H54 (cell line): ENCODE measurements at places on chromosomes 2 and 18.

GRCh38 chr2:189819297-189819704 is 35.1 kb downstream of the PMS1 start:
- no peak for DNase-seq

DNA sequence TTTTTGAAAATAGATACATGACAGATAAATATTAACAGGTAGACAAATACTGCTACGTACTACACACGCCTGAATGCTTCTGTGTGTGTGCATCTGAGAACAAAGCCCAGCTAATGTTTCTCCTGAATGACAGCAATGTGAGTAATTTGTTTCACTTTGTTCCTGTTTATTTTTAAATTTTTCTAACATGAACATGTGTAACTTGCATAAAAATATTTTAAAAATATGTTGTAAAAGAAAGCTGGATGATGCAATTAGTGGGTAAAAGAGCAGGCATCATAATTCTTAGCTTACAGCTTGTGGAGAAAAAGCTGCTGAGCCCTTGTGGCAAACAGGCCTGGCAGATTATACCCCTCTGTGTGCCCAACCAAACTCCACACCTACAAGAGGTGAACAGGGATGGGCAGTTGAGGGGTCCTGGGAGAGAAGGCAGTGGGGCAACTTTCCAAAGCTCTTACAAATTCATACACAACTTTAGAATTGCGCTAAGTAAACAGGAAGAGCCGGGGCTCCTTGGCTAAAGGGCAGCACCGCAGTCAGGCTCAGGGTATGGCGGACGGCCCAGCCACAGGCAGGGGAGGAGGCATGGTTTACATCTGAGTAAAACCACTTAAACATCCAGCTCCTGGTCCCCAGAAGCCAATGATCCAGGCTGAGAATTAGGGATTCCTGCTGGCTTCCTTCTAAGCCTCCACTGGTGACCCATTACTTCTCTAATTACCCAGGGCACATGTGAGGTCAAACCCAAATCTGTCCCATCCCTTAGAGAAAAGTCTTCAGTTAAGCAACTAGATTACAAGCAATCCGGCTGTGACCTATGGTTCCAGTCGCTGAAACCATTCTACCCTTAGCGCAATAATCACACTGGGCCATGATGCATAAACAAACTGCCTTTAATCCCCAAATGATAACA is 14.0 kb downstream of the PXDN start:
- DNase-seq = no peak

DNA sequence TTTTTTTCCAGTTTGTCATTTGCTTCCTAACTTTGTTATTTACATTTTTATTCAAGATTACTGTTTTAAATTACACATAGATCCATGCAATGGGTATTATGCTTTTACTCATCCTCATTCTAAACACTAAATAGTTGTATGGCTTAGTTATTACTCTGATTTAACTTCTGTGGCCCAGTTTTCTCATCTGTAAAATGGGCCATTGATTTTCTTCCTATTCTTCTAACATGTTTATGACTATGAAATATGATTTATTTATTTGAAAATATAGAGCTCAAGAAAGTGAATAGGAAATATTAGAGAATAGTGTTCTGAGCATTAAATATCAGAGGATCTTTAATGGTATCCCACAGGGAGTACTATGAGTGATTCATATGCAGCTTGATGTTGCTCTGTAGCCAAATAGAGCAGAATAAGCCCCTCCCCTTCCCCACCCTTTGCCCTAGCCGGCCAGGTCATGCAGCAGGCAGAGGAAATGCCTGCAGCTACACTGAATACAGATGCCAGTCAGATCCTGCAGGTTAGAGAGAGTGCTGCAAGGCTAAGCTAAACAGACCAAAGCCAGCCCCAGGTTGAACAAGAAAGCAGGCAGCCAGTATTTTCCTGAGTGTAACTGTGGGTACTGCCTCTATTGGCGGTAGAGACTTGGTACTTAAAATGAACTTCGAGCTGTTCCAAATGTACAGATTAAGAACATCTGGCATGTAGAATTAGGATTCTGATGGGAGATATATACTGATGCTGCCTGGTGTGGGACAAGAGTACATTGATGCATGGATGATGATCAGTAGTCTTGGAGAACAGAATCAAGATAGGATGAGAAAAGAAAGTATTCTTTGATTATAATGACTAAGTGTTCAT is 11.7 kb upstream of the ACYP2 start:
- DNase-seq = peak; percentile 77

GRCh38 chr2:691821-692761 is 14.9 kb upstream of the TMEM18 start:
- no peak for DNase-seq
